EL (cell line): ENCODE measurements at places on chromosomes 1 and 21.

GRCh38 chr1:150487763-150488115, 520 bp downstream of the TARS2 start:
- DNase-seq: no peak

GRCh38 chr1:190046231-190046630, 431.4 kb downstream of the BRINP3 start:
- no peak for DNase-seq

- peak; percentile 63 for DNase-seq
Observed at GRCh38 chr1:156295391-156295947, at the start of gene GLMP. Gene GLMP, minus strand, starts transcription at chr1:156295679. Its CDS starts 34 bp downstream, at chr1:156295645.

DNA sequence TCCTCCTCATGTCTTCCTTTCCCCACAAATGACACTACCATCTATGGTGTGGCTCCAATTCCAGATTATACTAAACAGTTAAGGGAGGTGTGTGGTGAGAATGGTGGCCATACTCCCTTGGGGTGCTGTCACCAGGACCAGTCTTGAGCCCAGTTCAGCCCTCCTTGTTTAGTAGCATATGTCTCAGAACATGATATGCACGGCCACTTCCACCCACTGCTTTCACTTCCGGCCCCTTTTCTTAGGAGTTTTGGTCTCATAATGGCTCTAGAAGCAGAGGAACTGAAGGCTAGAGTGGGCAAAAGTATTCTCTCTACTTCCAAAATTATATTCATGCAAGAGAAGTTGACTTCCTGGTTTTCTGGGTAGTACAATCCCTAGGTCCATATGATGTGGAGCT, 45.3 kb upstream of the CACNA1E start:
- no peak for DNase-seq

DNA sequence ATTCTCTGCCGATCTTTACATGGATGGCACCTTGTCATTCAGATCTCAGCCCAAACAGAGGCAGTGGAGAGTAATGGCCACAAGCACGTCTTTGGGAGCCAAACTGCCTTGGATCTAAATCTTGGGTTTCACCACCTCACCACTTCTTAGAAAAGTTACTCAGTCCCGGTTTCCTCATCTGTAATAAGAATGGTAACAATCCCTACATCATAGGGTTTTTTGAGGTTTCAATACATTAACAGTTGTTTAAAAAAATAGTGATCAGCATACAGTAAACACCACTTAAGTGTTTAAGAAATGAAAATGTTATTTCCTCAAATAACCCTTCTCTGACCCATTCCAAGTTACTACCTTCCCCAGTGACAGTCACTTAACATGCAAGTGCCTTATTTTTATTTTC, 38.5 kb upstream of the KCNA3 start:
- DNase-seq: no peak

DNA sequence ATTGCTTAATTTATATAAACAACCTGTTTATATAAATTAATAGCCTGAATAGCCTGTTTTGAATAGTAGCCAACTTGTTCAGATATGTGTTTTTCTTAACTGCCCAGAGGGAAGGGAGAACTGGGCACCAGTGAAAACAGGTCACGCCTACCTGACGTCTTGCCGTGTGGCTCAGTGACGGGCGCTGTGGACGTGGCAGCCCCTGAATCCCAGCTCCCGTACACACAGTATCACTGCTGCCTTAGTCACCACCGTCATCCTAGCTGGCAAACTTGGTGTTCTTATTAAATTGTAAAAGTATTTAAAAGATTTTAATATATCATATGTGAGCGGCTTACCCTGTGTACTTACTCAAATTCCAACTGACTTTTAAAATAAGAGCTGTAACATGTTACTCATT, 35.4 kb upstream of the TRAPPC10 start:
- DNase-seq: no peak

GRCh38 chr1:168613691-168614231, 37.4 kb downstream of the XCL1 start:
- DNase-seq: no peak

- DNase-seq: peak; percentile 29
Observed at GRCh38 chr1:17075470-17076255, 21.8 kb upstream of the SDHB start.

- DNase-seq: peak; percentile 30
Observed at GRCh38 chr1:116453906-116454305, 80.9 kb downstream of the ATP1A1 start.

DNA sequence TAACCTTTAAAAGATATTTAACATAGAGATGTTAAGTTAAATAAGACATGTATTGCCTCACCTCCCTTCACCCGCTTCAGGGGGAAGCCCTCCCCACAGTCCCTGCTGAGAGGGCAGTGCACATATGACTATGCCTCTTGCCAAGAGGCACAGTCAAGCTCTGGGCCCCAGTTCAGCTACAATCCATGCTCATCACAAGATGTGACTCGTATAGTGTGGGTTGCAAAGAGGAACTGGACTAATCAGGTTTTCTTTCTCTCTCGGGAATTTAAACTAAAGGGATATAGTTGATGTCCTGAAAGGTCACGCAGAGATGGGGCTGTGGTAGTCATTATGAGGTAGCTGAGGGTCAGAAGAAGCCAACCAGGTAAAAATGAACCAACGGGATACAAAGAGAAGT, 35.6 kb downstream of the LYST start:
- peak; percentile 66 for DNase-seq
